ENCODE measurements at places on chromosomes 5 and 9.

GRCh38 chr5:163574472-163575440 lies 69.3 kb downstream of the MAT2B start:
- no peak for DNase-seq

DNA sequence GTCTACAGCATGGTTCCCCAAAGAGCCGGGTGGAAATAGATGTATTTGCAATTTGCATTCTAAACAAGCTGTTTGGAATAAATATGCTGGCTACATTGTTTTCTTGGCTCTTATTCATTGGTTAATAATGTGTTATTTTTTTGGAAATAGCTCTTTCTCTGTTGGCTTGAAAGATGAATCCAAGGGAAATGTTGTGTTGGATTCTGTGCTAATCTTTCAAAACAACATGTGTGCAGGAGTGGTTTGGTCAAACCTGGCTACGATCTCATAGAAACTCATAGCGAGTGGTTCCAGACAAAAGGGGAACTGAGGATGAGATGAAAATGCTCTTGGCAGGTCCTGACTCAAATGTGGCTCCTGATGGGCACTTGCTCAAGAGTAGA lies 63.7 kb upstream of the CXCL14 start:
- DNase-seq: no peak

DNA sequence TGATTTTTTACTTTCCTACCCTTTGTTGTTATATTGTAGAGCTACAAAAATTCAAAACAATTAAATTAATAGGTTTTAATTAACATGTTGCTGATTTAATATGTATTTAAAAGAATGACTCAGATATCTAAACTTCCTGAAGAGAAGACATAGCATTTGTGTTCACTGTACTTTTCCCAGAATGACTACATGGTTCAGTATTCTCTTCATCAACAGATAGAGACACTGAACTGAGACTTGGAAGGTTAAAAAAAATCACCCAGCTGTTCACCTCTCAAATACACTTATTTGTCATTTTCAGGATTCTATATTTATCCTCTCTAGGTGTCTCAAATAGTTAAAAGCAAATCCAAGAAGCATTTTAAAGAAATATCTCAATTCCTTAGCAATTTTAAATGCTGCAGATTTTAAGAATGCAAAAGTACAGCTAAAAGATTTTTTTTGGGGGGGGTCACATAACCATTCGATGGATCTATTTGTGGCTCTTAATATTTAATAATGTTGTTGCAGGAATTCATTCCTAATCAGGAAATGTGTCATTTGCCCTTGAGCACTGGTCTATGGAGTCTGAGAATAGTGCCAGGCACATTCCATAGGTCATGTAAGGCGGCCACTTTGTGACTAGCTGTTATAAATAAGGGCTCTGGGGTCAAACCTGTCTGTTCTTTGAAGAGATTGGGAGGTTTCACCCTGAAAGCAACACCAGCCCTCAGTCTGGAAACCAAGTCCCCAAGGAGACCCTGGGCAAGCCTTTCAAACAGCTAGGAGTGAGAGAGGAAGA lies 463.1 kb downstream of the NR2F1-AS1 start:
- DNase-seq: no peak

- no peak for DNase-seq
These were observed 26.1 kb downstream of the TTC23L start for GRCh38 chr5:34865091-34865490.

- DNase-seq: no peak
These were observed 2252.4 kb downstream of the MAT2B start for GRCh38 chr5:165757791-165758190.

DNA sequence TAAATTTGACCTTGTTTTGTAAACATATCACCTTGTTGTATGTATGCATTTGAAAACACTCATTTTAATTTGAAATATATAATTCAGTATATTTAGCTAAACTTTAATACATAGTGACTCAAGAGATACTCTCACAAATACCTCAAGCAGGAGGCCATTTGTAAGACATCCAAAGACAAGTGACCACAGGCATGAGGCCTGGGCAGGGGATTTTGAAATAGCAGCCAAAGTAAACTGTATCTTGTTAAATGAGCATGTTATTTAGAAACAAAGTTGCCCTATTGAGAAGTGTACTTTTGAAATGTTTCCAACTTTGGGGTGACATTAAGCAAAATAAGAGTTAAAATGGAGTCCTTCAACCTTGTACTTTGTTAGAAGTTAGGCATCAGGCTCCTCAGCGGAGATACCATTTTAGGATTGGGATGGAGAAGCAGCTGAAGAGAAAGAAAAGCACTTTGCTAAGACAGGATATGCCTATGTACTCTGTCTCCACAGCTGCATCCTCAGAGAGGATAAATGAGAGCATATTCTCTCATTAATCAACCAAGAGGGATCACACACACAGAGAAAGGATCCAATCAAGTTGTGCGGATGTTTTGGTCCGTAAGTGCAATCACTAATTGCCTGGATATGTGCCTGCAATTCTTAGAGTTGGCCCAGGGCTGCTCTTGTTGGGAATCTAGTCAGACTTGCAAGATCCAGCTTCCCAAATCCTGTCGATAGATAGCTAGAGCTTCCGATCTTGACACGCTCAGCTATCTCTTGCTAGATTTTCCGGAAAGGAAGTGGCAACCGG lies 157.5 kb upstream of the HAPLN1 start:
- no peak for DNase-seq

- no peak for DNase-seq
These were observed 32.0 kb downstream of the UNC13B start for GRCh38 chr9:35193762-35194161.

DNA sequence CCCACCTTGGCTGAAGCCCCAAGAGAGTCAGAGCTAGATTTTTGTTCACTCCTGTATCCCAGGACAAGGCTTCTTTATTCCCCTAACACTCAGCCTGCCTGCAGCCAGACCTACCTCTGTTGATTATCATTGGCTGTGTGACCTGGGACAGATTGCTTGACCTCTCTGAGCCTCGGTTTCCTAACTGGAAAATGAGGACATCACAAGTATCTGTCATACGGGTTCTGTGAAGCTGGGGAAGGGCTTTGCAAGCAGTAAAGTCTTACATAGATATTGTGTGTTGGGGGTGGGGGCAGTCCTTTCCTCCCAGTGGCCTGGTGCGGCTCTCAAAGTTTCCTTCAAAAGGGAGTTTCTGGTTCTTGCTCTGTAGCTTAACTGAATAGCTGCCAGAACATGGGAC lies 2.5 kb upstream of the NEK6 start:
- DNase-seq: no peak

DNA sequence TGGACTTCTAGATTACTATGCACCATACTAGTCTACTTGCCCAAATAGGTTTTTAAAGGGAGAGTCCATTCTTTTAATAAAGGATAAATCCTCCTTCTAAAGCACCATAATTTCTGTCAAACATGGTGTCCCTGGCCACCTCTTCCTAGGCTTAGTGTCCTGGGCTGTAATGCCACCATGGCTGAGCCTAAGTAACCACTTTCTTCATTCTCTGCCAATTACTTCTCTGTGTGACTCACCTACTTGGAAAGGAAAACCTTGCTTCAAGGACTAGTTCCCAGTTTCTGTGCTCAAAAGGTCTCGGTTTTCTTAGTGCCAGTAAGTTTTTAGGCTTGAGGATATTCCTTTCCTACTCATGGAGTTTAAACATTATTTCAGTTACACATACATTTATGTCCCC lies 273.4 kb downstream of the DENND1A start:
- DNase-seq: no peak

- no peak for DNase-seq
These were observed 79.1 kb downstream of the LHFPL2 start for GRCh38 chr5:78569441-78569840.

DNA sequence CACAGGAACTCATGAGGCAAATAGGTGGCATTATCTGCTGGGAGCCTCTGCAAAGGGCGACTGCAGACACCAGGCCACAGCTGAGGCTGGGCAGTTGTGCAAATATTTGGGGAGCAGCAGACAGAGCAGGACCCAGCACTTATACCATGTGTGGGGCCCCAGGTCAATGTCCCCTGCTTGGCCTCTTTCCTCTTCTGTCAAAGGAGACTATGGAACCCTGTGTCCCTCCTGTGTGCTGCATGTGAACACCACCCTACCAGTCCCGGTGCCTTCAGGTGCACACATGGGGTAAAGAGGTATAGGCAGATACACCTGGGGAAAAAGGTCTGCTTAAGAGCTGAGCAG lies 50.8 kb downstream of the ROR2 start:
- DNase-seq: no peak

DNA sequence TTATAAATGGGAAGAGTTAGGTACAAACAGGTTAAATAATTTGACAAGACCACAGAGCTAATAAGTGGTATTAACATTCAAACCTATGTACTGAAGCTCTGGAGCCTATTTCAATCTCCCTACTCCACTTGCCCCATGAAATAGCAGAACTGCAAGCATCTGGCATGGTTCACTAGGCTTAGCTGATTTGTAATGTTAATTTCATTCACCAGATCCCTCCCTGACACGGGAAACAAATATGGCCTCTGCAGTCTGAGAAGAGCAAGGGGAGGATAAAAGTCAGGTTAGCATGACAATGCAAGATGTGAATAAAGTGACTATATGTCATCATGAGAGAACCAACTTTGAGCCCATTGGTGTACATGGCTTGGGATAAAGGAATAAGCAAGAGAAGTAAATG lies 428.8 kb downstream of the BRINP1 start:
- no peak for DNase-seq

DNA sequence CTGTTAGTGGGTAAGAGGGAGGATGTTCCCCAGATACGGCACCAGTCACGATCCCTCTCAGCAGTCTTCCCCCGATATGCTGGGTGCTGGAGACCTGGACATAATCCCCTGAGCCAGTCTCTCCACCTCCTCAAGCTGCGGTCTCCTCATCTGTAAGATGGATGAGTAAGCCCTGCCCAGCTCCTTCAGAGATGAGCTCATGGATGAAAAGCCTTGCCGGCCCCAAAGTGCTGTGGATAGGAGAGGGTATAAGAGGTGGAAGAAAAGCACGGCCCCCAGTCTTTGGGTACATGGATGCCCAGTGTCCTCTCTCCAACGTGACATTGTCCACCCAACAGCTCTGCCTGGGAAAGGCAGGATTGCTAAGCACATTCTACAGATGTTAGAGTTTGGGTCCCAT lies 4.5 kb downstream of the CAMK2A start:
- no peak for DNase-seq

DNA sequence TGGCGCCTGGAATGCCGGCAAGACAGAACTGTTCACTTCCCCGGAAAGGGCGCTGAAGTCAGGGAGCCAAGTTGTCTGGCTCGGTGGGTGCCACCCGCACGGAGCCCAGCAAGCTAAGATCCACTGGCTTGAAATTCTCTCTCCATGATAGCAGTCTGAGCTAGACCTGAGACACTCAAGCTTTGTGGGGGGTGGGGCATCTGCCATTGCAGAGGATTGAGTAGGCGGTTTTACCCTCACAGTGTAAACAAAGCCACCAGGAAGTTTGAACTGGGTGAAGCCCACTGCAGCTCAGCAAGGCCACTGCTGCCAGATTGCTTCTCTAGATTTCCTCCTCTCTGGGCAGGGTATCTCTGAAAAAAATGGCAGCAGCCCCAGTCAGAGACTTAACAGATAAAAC lies 277.4 kb downstream of the SLCO4C1 start:
- DNase-seq: no peak

DNA sequence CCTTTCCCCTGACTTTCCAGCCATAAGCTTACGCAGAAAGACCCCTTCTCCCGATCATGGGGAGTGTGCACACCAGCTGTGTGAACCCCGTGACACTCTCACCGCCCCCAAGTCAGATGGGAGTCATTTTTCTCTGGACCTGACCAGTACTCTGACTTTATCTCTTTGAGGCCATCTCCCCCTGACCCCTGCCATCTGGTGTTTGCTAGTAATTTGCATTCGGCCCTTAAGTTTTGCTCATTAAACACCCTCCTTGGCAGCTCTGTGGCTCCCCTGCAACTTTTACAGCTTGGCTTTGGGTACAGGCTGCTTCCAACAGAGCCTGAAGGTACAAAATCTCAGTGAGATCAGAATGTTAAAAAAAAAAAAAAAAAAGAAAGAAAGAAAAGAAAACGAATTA lies 43.9 kb downstream of the PDZD2 start:
- no peak for DNase-seq

- DNase-seq: no peak
These were observed 17.3 kb downstream of the CMBL start for GRCh38 chr5:10290438-10290837.

DNA sequence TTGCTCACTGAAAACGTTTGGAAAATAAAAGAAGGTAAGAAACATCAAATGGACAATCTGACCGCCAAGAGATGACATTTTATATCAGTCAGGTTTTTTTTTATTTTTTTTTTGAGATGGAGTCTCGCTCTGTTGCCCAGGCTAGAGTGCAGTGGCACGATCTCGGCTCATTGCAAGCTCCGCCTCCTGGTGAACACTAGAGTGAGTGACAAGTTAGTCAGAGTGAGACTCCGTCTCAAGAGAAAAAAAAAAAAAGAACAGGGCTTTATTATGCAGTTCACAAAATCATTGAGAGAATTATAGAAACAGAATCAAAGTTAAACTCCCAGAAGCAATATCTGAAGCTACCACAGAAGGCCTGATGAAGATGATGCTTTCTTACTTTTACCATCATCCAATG lies 70.1 kb downstream of the DTWD2 start:
- DNase-seq: no peak

GRCh38 chr9:136328622-136329041 lies 1.3 kb downstream of the GPSM1 start:
- peak; percentile 36 for DNase-seq

- no peak for DNase-seq
These were observed 23.6 kb upstream of the ANXA2R start for GRCh38 chr5:43063721-43064171.

GRCh38 chr5:463952-464351 lies 21.0 kb downstream of the EXOC3 start:
- DNase-seq: no peak

GRCh38 chr5:96300976-96301375 lies 132.1 kb downstream of the PCSK1 start:
- no peak for DNase-seq

GRCh38 chr9:24932785-24933184 lies 387.1 kb upstream of the IZUMO3 start:
- no peak for DNase-seq

GRCh38 chr9:93081931-93082330 lies 14.1 kb upstream of the CARD19 start:
- DNase-seq: no peak

DNA sequence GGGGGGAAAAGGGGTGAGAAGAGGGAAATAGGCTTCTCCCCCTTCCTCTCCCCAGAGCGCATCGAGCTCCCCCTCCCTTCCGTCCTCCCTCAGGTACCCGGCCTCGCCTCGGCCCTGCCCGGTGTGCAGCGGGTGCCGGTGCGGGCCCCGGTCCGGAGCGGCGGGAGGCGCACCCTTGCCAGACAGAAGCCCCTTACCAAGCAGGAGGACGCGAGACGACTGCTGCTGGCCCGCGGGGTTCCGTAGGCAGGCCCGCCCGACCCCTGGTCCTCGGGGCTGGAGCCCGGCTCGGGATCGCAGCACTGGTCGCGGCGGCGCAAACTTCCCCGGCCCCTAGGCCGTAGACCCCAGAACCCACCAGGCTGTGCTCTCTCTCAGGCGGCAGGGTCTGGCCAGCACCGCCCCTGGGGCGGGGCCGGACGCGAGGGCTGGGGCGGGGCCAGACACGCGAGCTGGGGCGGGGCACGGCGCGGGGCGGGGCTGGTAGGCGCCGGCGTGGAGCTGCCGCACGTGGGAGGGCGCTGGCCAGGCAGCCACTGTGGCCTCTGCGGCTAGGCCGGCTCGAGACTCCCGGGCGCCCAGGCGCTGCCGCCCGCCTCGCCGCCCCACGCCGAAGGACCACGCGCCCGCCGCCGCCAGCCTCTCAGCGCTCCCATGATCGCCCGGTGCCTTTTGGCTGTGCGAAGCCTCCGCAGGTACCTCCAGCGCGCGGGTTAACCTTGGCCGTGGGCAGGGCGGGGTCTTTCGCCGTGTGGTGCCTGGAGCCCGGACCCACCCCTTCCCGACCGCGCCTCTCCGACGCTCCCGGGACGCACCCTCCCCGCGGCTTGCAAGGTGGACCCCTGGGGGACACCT lies at the start of the genes NLN and SGTB:
Gene NLN, plus strand, starts transcription at position 486 of the 855 bp plus-strand sequence. Its CDS starts 169 bp downstream, at position 655.
Gene SGTB, minus strand, starts transcription at position 390 of the 855 bp plus-strand sequence. CDS start 1,302 bp downstream, outside the sequence.
- peak; percentile 95 for DNase-seq
